ENCODE measurements at places on chromosomes 3 and 15.

- DNase-seq = no peak
These were observed 22.0 kb upstream of the CHCHD6 start for GRCh38 chr3:126682009-126682408.

GRCh38 chr3:160796813-160797164, 40.8 kb downstream of the PPM1L start:
- no peak for DNase-seq

- no peak for DNase-seq
These were observed 1041.9 kb downstream of the OTOL1 start for GRCh38 chr3:162538491-162538890.

DNA sequence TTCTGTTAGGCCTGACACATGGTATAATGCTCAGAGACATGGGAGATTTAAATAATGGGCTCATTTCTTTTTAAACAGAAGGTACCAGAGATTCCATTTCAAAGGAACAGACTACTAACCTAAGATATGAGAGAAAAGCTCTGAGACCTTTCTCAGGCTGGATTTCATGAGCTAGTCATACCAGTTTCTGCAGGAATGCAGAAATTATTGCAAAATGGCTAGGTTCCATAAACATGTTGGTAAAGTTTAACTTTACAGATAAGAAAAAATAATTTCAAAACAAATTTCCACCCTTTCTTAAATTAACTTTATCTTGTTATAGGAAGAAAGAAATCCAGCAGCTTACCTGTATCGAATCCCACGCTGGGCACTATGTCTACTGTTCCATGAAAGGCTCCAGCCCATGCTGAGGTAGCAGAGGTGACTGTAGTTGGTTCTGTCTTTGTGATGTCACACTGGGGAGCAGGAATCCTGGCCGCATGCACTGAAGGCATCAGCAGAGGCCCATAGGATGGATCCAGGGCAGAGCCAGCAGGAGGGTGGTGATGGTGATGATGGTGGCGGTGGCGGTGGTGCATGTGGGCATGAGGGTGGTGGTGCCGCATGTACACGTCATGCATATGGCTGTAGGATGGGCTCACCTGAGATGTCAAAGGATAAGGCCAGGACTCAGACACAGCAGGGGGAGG, 22.6 kb downstream of the VGLL3 start:
- no peak for DNase-seq

DNA sequence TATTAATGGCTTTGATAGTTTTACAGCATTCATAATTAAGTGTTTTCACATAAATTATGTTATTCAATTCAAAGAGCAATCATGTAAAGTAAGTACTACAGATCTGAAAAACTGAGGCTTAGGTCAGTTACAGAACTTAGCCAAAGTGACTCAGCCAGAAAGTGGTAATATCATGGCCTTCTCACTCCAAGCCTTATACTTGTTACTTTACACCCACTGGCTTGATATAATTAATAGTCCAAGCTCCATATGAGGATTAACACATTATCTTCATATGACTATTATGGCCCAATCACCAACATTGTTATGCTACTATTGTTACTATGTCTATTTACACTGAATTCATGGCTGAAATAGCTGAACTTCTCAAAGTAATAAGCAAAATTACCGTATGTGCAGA, 50.7 kb downstream of the TIGIT start:
- DNase-seq = no peak

DNA sequence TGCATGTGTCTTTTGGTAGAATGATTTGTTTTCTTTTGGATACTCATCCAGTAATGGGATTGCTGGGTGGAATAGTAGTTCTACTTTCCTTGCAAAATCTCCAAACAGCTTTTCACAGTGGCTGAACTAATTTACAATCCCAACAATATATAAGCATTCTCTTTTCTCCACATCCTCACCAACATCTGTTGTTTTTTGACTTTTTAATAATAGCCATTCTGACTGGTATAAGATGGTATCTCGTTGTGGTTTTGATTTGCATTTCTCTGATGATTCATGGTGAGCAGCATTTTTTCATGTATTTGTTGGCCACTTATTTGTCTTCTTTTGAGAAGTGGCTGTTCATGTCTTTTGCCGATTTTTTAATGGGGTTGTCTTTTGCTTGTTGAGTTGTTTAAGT, 55.8 kb downstream of the ST8SIA2 start:
- DNase-seq = no peak

GRCh38 chr15:48029642-48030041, 91.1 kb upstream of the SLC24A5 start:
- no peak for DNase-seq
